AG04450 (cell line): ENCODE measurements at places on chromosomes 2 and 18.

- no peak for DNase-seq
These were observed 1.8 kb downstream of the RTKN start for GRCh38 chr2:74439803-74440377.

DNA sequence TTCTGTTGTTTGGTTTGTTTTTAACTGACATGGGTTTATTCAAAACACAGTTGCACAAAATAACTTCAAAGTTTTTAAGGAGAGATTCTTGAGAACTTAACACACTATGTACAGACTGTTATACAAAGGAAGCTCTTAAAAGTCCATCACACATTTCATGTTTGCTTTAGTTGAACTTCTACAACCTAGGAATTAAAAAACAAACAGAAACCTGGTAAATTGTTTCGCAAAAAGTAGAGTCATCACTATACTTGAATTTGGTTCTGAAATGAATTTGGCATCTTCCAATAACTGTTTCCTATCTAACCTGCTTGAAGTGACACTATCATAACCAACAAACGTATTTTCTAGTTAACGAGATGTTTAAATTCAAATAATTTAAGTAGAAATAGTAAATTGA, 21.8 kb downstream of the TRIP12 start:
- DNase-seq = no peak

GRCh38 chr2:173997753-173998152, 32.6 kb upstream of the SP3 start:
- no peak for DNase-seq

DNA sequence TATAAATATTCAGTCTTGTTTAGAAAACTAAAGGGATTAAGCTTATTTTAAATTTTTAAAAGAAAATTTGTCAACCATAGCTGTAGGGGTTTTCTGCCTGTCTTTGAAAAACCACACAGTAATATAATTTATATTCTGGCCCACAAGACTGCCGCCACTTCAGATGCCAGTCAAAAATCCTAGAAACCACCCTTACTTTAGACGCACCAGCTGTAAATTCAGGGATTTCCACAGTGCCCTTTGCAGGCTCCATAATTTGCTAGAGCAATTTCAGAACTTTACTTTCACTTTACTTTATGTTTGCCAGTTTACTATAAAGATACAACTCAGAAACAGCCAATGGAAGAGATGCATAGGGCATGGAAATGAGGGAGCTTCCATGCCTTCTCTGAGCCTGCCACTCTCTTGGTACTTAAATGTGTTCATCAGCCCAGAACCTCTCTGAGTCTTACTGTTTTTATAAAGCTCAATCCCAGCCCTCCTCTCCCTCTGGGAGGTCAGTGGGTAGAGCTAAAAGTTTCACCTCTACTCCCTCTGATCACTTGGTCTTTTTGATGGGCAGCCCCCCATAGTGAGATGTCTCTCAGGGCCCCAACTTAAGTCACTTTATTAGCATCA, 63.3 kb downstream of the KYNU start:
- no peak for DNase-seq

GRCh38 chr18:5969989-5970403, 74.7 kb upstream of the TMEM200C start:
- DNase-seq = no peak

- no peak for DNase-seq
These were observed 144.7 kb downstream of the RNF144A start for GRCh38 chr2:7061921-7062320.

- no peak for DNase-seq
These were observed 85.8 kb upstream of the ID2 start for GRCh38 chr2:8595811-8596600.

- peak; percentile 29 for DNase-seq
These were observed 244.1 kb upstream of the TNP1 start for GRCh38 chr2:217103752-217104545.

DNA sequence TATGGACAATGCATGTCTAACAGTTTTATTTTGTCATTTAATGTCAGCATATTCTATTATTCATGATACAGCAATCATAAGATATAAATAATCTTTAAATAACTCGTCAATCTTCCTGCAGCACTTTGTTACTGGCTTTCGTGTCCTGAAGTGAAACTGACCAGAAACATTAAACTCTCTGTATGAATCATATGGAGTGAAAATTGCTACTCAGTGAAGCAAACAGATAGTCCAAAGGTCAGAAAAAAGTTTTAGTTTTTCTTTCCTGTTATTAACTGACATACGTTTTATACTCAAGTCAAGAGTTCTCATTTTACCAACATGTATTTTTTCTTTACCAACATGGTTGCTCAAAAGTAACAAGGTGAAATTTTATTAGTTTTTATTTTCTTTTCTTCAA, 106.8 kb upstream of the GALNT5 start:
- DNase-seq = no peak
